Heart right ventricle (tissue), 16 donors: ENCODE measurements at places on chromosomes 16 and 17. TPM values are rescaled to one million over a fixed set of nuclear protein-coding genes. Genes with fewer than 3 reads are reported as not detected.
A peak's percentile ranks its signal among the peaks of the same experiment; 100 is the strongest.

GRCh38 chr16:79998143-79998542, 397.6 kb upstream of the MAF start:
- DNase-seq = no peak

ACSF2 gene
- total RNA-seq = 29.8 TPM

DNA sequence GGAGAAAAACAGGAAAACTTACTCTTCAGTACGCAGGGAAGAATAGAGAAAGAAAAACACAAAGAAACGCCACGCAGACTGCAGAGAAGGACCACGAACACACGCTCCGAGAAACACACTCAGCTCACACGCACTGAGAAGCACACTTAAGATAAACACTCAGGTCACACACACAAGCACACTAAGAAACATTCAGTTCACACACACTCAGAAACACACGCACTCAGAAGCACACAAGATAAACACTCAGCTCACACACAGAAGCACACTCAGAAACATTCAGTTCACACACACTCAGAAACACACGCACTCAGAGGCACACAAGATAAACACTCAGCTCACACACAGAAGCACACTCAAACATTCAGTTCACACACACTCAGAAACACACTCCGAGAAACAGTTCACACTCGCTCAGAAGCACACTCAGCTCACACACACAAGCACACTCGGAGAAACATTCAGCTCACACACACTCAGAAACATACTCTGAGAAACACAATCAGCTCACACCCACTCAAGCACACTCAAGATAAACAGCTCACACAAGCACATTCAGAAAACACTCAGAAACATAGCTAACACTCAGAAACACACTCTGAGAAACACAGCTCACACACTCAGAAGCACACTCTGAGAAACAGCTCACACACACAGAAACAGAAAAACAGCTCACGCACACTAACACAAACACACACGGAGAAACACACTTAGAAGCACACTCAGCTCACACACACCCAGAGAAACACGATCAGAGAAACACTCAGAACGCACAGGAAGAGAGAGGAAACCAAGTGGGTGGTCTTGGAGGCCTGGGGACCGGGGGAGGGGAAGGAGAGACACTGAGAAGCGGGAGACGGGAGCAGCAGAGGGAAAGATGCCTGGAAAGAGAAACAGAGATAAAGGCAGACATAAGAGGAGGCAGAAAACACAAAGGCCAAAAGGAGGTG, 908 bp downstream of the TMEM98 start:
- no peak for DNase-seq

- DNase-seq = no peak
Measured at GRCh38 chr17:29177541-29177870, 2.7 kb downstream of the MYO18A start.

GRCh38 chr16:88743693-88744576, 37.6 kb downstream of the CTU2 start:
- DNase-seq = peak; percentile 87

- DNase-seq = no peak
Measured at GRCh38 chr17:47630614-47631013, 19.1 kb upstream of the KPNB1 start.

DNA sequence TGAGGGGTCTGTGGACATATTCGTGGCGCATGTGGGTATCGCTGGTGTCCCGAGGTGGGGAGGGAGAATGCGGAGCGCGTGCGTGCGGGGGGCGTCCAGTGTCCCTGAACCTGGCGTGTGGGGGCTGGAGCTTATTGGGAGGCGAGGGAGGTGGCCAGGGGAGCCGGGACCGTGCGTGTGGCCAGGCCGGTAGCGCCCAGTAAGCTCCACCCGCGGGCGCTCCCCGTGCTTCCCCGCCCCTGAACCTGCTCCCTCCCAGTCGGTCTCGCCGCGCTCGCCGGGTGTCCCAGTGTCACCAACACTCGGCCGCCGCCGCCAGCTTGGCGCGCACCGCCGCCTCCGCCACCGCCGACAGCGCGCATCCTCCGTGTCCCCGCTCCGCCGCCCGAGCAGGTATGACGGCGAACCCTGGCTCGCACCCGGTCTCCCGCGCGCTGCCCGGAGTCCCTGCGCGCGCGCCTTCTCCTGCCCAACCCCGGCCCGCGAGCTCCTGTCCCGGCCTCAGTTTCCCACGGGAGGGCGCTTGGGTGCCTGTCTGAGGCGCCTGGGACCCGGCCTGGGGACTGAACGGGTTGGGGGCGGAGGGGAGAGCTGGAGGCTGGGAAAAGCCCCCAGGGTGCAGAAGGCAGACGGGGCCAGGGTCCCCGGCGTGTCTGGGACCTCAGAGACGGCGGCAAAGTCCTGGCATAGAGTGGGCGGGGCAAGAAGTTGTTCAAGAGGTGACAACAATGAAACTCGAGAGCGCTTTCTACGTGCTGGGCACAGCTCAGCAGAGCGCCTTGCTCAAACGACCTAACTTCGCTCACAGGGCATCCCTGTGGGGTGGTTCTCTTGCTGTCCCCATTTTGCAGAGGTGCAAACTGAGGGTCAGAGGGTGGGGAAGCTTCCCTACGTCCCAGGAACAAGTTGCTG, at the start of gene SCNN1B:
Gene SCNN1B (plus strand): TSS at position 258 of the 912 bp plus-strand sequence. CDS start 46,298 bp downstream, outside the sequence.
- DNase-seq = no peak

DNA sequence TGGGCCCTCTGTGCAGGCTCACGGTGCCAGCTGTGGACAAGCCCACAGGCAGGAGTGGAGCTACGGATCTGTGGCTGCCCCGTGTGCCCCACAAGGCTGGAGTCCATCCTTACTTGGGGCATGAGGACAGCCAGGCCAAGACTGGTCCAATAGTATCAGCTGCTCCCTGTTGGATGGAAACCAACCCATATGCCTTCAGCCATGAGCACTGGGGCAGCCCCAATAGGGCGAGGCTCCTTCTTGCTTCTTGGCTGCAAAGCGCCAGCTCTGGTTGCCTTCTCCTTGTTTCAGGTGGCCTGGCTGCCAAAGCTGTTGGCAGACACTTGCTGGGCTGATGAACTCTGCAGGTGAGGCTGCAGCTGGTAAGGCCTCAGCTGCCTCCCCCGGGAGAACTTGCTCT, 188.0 kb downstream of the ENGASE start:
- no peak for DNase-seq

TBC1D3I gene
- not detected for total RNA-seq

DNA sequence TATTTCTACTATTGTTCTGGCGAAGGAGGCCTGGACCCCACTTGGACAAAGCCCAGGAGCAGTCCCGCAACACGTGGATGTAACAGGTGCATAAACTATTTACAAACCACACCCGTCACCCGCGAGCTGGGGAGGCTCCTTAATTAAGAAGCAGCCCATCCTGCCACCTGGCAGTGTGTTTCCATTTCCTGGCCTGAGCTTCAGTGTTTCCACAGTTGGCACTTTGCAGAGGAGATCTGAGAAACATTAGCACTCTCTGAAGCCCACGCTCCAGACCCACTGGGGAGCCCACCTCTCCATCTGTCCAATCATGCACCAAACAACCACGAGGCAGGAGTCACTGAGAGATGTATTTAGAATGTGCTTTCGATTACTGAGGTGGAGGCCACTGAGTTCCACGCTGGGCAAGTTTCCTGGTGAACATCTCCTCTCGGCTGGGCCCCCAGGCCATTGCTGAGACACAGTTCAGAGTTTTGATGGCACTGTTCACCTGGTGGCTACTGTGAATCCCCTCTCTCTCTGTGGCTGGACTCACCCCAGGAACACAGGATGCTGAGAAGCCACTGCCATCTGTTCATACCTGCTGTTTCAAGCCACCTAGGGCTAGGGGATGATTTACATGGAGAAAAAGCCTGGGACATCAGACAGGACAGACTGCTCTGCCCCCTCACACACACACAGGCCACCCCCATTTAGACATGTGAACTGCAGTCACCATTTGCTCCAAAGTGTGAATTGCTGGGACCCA, 129.1 kb downstream of the AIPL1 start:
- DNase-seq = no peak

DNA sequence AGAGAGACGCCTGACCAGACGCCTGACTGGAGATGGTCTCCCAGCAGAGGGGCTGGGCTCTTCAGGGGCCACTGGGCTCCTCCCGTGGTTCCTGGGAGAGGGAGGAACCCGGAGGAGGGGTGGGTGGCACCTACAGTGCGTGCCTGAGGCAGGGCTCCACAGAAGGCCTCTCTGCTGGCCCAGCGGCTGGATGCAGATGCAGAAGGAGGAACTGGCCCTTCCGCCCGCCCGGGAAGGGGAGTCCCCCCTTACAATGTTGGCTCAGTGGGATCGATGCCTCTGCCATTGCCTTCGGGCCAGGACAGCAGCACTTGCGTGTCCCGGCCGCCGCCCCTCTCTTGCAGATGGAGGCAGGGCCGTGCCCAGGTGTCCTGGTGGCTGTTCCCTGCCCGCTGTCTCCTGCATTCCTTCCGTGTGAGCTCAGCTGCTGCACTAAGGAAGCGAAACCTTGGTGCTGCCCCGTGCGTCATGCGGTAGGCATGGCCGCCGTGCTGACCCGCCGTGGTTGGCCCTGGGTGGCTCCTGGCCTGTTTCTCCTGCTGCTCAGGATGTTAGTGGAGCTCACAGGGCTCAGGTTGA, 15.1 kb downstream of the BAIAP2 start:
- no peak for DNase-seq

DNA sequence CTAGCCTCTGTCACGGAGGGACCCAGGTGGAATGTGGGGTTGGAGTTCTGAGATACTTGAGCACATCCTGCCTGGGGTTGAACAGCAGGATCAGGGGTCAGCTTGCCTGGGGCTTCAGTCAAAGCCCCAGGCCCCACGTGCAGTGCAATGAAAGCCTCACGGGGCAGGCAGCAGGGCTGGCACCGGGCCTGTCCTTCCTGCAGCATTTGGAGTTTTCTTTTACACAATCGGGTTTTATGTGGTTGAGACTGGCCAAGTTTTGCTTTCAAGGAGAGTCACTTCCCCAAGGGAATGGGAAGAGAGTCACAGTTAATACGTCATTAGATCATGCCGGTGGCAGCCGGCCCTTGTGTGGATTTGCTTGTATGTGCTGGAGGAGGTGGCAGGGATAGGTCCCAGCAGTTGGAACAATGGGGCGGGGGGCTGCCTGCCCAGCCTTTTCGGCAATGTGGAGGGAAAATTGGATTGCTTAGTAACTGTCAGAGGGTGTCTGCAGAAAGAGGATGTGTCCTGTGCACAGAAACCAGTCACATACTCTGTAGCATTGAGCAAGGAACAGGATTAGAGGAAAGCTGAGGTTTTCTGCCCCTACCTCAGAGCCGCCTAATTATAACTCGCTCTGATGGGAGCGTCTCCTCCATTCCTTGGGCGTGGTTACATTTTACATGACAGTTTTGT, 4.5 kb downstream of the RMI2 start:
- DNase-seq = peak; percentile 56

NETO2 gene
- 5.3 TPM for total RNA-seq

GRCh38 chr16:30356401-30357084, 1.4 kb upstream of the CD2BP2 start:
- DNase-seq = no peak

GRCh38 chr16:56682703-56683397, 580 bp downstream of the MT1X start:
- no peak for DNase-seq

- DNase-seq = peak; percentile 50
Measured at GRCh38 chr17:33049781-33050414, 58.3 kb downstream of the SPACA3 start.

HOXB5 gene
- not detected for total RNA-seq

DNA sequence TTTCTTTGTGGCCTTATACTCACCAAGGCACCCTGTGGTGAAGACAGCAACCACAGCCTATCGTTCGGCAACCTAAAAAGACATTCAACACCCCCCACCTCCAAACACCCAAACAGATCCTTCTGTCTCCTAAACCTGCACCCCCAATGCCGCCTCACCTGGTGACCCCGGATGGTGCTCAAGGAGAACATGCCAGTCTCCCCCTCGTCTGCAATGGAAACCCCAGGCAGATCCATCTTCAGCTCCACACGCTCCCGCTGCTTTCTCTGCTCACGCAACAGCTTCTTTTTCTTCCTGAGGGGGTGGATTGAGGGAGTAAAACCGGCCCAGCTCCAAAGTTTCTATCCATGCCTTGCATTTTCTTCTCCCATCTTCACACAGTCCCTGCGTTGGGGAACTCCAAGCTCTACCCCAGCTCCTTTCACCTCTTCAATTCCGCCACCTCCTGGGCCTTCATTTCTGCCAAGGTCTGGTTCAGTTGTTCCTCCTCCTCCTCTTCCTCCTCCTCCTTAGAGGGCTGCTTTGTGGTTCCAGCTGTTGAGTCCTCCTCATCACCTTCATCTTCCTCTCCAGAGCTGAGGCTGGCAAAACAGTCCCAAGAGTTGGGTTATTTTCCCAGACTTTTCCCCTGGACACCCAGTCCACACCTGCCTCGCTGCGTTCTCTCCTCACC, 3.4 kb upstream of the PSMC5 start:
- DNase-seq = no peak

- no peak for DNase-seq
Measured at GRCh38 chr17:56867948-56868376, 34.0 kb downstream of the DGKE start.

CRYM gene
- total RNA-seq = 216 TPM

DNA sequence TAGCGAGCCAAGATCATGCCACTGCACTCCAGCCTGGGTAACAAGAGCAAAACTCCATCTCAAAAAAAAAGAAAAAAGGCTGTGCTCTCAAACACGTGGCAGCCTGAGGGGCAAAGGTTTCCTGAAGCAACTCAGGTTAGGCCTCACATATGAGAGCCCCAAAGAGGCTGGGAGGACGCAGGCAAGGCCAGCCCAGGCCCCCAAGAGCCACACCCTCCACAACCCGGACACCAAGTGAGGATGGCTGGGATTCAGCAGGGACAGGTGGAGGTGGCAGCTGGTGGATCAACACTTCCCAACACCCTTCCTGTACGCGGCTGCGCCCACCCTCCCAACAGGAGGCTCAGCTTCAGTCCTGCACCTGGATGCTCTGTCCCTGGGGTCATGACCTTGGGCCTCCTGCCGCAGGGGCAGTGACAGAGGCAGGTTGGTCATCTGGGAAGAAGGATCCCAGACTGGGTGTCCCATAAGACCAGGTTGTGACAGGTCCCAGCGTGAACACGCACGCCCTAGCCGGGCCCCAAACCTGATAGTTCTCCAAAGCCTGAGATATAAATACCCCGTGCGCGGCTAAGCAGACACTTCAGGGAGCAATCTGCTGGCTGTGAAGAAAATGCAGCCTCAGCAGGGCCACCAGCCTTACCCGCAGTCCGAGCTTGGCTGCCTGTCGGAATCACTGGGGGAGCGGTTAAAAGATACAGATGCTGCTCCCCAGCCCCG, 78.1 kb downstream of the TIMM22 start:
- DNase-seq = peak; percentile 53

GRCh38 chr17:45016823-45017222, 34.6 kb downstream of the DCAKD start:
- no peak for DNase-seq

GRCh38 chr17:48385319-48385718, 44.7 kb downstream of the SKAP1 start:
- DNase-seq = no peak
